ENCODE measurements at places on chromosomes 2 and 18. TPM values are rescaled to one million over a fixed set of nuclear protein-coding genes. Genes with fewer than 3 reads are reported as not detected.

ANKRD62 gene
- not detected for total RNA-seq

TANC1 gene
- 13.3 TPM for total RNA-seq

DNA sequence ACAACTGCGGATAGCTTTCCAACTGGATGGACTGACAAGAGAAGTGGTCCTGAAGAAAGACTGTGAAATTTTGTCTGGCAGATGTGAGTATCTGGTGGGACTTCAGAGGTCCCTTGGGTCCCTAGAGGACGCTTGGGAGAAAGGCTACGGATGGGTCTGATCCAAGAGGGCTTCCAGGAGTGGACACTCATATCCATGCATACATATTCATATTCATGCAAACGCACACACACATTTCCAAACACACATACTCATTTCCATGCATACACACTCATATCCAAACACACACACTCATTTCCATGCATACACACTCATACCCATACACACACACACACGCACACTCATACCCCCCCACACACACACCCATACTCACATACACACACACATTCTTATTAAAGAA, 200.2 kb upstream of the DDX18 start:
- DNase-seq: no peak

DNA sequence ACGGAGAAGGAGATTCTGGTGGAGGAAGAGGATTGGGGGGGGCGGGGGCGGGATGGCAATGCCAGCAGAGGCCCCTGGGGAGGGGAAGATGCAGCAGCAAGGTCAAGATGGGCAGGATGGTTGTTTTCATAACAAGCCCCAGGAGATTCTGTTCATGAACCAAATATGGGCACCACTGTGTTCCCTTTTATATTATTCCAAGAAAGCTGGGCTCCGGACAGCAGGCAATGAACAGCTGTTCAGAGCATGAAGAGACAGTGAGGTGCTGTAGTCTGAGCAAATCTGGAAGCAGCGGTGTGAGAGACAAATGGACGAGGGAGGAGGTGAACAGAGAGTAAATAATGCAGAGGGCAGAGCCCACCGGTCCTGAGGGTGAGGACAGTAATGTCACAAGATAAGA, 20.0 kb downstream of the UXS1 start:
- no peak for DNase-seq

DNA sequence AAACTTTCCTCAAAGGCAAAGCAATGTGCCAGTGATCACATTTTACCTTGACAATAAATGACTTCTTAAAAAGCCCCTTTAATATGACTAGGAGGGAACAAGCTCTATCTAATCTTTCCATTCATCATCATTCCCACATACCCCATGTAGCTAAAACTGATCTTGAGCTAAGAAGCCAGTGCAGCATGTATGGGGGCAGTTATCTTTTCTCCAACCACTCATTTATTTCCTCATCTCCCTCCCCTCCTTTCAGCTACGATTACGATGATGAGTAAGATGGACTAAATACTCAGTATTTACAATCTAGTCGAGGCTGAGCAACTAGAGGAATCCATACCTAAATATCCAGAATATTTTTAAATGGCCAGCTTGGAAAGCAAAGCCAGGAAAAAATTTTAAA, 35.5 kb downstream of the PNO1 start:
- no peak for DNase-seq

Data from MG63 (cell line).